Suprapubic skin (tissue), 4 donors: ENCODE measurements at places on chromosomes 1 and 21. TPM values are rescaled to one million over a fixed set of nuclear protein-coding genes. Genes with fewer than 3 reads are reported as not detected.

Gene MCOLN2
- 0.72 TPM for total RNA-seq

Gene S100A7
- 27.7 TPM for total RNA-seq

Gene AVPR1B
- total RNA-seq: not detected

Gene HES3
- total RNA-seq: not detected

Gene CACNA1S
- total RNA-seq: not detected

Gene ABCA4
- total RNA-seq: 6.8 TPM

Gene PLA2G2F
- total RNA-seq: 33.8 TPM

Gene EPRS1
- total RNA-seq: 47.2 TPM

Gene FCAMR
- total RNA-seq: not detected

Gene LMX1A
- not detected for total RNA-seq

Gene SPRR2E
- total RNA-seq: 10.8 TPM

Gene FCMR
- total RNA-seq: 1.9 TPM

Gene EXTL2
- total RNA-seq: 5.9 TPM

Gene PRCC
- total RNA-seq: 40.9 TPM

Gene ACTA1
- total RNA-seq: 2.6 TPM

Gene CFHR4
- total RNA-seq: not detected

Gene CYP4A11
- not detected for total RNA-seq

Gene KIRREL1
- 12.5 TPM for total RNA-seq

Gene C1orf50
- 2.6 TPM for total RNA-seq

Gene MYOM3
- 1.9 TPM for total RNA-seq

Gene HIVEP3
- total RNA-seq: 13.4 TPM

Gene PDC
- not detected for total RNA-seq

Gene CD48
- 1.6 TPM for total RNA-seq

Gene NTMT2
- total RNA-seq: not detected
